ENCODE measurements at places on chromosomes 7 and 10.

DNA sequence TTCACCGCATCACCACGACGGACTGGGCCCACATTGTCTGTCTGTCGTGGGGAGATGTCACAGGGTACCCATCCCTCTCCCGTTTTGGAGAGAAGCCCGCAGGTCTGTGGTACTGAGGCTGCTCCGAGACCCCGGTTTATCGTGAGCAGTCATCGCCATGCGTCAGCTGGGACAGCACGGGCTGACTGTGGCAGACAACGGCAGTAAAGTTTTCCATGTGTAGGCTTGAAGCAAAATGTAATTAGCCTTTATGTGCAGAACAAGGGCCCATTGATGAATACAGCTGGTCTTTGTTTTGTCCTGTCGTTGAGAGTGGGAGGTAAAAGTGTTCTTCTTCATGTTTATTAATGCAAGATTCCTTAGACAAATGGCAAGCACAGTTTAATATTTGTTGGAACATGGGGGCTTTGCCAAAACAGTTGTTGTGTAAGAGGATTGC, 167.4 kb upstream of the SH2B2 start:
- DNase-seq: no peak

GRCh38 chr10:10141782-10142382, 875.8 kb upstream of the CELF2 start:
- no peak for DNase-seq

DNA sequence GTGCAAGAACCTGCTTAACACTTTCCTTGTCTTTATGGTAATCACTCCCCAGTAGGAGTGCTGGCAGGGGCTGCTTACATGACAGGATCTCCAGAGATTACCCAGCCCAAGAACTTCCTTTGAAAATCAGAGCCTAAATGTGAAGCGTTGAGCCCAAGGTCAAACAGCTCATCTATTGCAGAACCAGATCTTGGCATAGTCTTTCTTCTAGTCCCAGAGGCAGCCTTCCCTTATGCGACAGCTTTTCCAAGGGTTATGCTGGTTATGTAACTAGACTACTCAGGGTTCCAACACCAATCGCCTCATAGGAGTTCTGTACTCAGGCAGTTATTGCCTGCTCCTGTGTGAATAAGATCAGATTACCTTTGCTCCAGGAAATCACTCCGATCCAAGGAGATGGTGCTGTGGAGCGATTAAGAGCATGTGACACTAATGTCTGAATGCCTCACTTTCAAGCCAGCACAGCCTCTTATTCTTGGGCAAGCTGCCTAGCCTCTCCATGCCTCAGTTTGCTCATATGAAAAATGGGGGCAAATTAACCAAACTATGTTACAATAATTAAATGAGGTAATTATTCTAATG, 8.4 kb upstream of the LGI1 start:
- DNase-seq: no peak

- no peak for DNase-seq
Observed at GRCh38 chr7:100102950-100103840, 1.8 kb downstream of the AP4M1 start.

GRCh38 chr10:13268310-13268709, 31.6 kb downstream of the PHYH start:
- DNase-seq: no peak

GRCh38 chr7:73526896-73527821, 5.1 kb upstream of the BAZ1B start:
- DNase-seq: no peak

- DNase-seq: no peak
Observed at GRCh38 chr10:48507933-48508790, 96.7 kb downstream of the ARHGAP22 start.

- no peak for DNase-seq
Observed at GRCh38 chr7:148708026-148708885, 9.6 kb downstream of the CUL1 start.

Measured in stimulated activated CD8-positive, alpha-beta memory T cell treated with anti-CD3 and anti-CD28 coated beads, Interleukin-2, amount 100 ng/mL, for 1 hour (primary cell).